ENCODE measurements at places on chromosomes 13 and 19.

DNA sequence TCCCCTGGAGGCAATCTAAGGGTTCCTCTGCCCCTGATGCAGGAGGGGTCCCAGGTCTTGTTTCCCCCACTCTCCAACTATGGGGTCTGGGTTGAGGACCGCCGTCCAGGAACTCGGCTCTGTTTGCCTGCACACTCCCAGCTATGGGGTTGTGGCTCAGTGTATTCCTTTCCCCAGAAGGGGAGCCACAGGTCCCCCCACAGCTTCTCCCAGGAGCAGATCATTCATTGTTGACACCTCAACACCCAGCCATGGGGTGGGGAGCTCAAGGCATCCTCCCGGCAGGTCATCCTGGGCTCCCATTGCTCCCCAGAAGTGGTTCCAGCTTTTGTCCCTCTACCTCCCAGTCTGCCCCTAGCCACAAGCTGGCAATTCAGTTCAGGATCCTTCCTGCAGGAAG lies 975 bp downstream of the ZNF358 start:
- no peaks in the 10 kb centered on the region for H3K27me3 ChIP-seq
- no peak for DNase-seq
- peaks cover 4% of the 10 kb centered on the region for H3K36me3 ChIP-seq
- peak overlapping the region; percentile 73 for H3K27ac ChIP-seq

DNA sequence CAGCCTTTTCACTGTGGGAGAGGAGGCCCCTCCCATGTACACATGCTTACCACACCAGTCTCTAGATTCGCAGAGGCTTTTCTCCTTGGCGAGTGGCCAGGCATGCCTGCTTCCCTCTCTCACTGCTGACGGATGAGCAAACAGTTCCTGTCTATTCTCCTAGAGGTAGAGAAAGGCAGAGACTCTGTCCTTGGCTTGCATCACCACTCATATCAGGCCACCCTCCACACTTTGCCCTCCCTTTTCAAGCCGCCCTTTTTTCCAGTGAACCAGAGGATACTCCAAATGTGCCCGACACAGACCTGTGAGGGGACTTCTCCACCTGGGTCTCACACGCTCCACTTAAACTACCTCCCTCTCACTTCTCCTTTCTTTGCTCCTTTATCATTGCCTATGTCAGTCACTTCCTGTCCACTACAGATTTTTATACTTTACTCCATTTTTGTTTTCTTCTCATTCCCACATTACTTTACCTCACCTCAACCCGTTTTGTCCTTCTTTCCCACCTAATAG lies 284.6 kb downstream of the DNAJC15 start:
- no peak overlapping the region for H3K4me3 ChIP-seq
- H3K27me3 ChIP-seq: no peaks in the 10 kb centered on the region
- H3K36me3 ChIP-seq: no peaks in the 10 kb centered on the region
- peak overlapping the region; percentile 70 for H3K27ac ChIP-seq
- DNase-seq: peak; percentile 93

- H3K27ac ChIP-seq: peak overlapping the region; percentile 97
- no peaks in the 10 kb centered on the region for H3K27me3 ChIP-seq
- H3K4me1 ChIP-seq: peaks cover 4% of the 10 kb centered on the region
- peaks cover 10% of the 10 kb centered on the region for H3K36me3 ChIP-seq
Observed at GRCh38 chr13:37059848-37060192, 332 bp upstream of the SUPT20H start.

DNA sequence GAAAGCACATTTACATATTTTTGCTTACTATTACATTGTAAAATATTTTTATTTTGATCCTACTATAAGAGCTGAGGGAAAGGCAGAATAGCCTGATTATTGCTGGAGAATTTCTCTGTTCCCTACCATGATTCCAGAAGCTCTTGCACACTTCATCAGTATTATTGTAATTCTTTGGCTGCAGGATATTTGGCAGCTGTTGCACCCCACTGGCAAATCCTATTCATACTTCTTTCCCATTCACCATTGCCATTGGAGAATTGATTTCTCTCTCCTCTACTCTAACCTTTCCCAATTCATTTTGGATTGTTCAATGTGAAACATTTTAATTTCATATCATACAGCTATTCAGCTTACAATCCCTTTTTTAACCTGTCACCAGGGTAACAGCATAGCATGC lies 238.0 kb downstream of the GGACT start:
- H3K36me3 ChIP-seq: no peaks in the 10 kb centered on the region
- no peak overlapping the region for H3K27ac ChIP-seq
- no peak overlapping the region for H3K4me3 ChIP-seq
- DNase-seq: no peak

GRCh38 chr19:1053176-1054101 lies 13.5 kb upstream of the ARHGAP45 start:
- no peak overlapping the region for H3K4me3 ChIP-seq
- no peaks in the 10 kb centered on the region for H3K27me3 ChIP-seq
- no peak overlapping the region for H3K27ac ChIP-seq
- no peak for DNase-seq
- no peaks in the 10 kb centered on the region for H3K36me3 ChIP-seq

GRCh38 chr13:87057807-87058520 lies 613.2 kb upstream of the SLITRK5 start:
- no peaks in the 10 kb centered on the region for H3K36me3 ChIP-seq
- H3K27ac ChIP-seq: no peak overlapping the region
- no peaks in the 10 kb centered on the region for H3K4me1 ChIP-seq
- DNase-seq: no peak
- H3K27me3 ChIP-seq: no peaks in the 10 kb centered on the region
- H3K4me3 ChIP-seq: no peak overlapping the region

- peaks cover 40% of the 10 kb centered on the region for H3K4me1 ChIP-seq
- peak; percentile 30 for DNase-seq
- H3K36me3 ChIP-seq: peaks cover 6% of the 10 kb centered on the region
- H3K27me3 ChIP-seq: no peaks in the 10 kb centered on the region
Observed at GRCh38 chr13:50220938-50221337, 205.7 kb downstream of the KCNRG start.

GRCh38 chr13:50543782-50544181 lies 299.7 kb downstream of the DLEU7 start:
- no peak overlapping the region for H3K4me3 ChIP-seq
- no peaks in the 10 kb centered on the region for H3K36me3 ChIP-seq
- no peaks in the 10 kb centered on the region for H3K4me1 ChIP-seq
- H3K27me3 ChIP-seq: no peaks in the 10 kb centered on the region
- DNase-seq: peak; percentile 47

DNA sequence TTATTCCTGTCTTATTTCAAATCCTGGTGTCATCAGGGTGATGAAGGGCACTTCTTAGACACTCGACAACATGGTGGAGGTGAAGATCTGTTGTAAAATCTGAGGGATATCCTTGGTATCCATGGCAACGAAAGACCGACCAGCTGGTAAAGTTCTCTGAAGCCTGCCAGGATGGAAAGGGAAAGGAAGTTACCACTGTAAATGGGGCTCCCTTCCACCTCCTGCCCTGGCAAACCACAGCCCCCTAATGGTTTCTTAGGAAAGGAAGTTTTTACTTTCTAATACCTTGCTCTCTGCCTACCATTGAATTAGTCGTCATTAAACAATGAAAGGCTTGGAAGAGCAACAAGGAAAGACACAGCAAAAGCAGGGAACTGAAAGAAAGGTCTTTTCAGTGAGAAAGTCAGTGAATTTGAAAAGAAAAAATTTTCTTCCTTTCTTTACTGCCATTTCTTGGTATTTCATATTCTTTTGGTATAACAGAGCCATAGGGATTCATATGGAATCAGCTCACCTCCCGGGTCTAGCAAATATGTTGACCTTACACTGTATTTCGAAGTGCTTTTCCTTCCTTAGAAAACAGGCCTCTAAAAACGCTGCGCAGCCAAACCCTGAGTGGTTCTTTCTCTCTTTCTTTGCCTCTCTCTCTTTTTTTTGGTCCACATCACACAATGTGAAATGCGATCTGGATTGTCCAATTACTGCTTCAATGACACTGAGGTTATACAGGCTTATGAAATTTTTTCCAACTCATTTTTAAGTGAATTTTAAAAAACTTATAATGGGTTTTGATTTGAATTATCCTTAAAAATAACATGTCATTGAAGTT lies 111.0 kb downstream of the RGCC start:
- no peak overlapping the region for H3K4me3 ChIP-seq
- no peak for DNase-seq
- H3K4me1 ChIP-seq: no peaks in the 10 kb centered on the region
- no peaks in the 10 kb centered on the region for H3K27me3 ChIP-seq

- H3K27ac ChIP-seq: no peak overlapping the region
- peaks cover 8% of the 10 kb centered on the region for H3K4me1 ChIP-seq
- no peak overlapping the region for H3K4me3 ChIP-seq
- H3K27me3 ChIP-seq: no peaks in the 10 kb centered on the region
- peaks cover 6% of the 10 kb centered on the region for H3K36me3 ChIP-seq
Observed at GRCh38 chr13:113650731-113651148, 7.3 kb downstream of the ATP4B start.

Data from MCF 10A (cell line).